Foreskin fibroblast (primary cell): ENCODE measurements at places on chromosomes 7 and 10.

DNA sequence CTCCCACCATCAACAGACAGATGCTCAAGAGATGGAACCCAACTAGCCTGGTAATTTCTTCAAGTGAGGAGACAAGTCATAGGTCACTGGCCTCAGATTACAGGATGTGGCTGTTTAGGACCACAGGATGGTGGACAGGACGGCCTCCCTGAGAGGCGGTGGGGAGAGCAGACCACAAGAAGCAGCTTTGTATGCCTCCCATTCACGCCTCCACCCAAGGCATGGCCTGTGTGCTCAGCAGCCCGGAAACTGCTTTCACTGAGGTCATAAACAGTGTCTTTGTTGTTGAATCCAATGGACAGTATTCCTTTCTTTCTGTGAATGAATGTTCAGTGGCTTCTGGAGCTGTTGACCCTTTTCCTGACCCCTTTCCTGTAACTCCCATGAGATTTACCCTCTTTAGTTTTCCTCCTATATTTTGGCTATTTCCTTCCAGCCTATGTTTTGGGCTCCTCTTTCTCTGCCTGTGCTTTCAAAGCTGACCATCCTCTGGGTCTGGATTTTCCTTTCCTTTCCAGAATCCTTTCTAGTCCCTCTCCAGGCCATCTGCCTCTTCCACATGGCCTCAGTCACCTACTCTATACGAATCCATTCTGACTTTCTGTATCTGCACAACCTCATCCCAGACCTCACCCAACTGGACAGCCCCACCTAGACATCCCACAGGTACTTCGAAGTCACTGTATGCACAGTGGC is 32.4 kb upstream of the INPP5F start:
- no peak for DNase-seq

DNA sequence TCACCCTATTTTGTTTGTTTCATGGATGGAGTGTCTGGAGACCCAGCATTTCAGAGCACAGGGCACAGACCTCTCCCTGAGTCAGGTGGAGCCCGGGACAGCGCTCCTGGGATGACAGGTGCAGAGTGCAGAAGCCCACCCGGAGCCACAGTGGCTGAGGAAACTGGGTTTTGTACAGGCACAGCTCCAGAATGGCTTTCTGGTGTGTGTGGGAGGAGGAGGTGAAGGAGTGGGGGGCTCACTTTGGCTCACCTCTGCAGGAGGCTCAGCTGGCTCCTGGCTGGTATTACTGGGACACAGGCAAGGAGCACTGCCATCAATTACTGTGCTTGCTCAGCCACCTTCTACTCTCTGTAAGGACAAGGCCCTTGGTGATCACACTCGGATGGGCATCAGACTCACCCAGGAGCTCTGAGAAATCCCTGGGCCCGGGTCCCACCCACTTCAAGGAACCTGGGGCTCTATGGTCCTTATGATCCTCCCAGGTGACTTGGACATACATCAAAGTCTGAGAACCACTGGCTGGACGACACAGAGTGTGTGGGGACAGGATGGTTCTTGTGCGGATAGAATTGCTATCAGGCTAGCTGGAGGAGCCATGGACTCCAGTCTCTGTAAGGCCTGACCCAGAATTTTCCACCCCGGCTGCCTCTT is 221.1 kb upstream of the ZNF32 start:
- DNase-seq = no peak

DNA sequence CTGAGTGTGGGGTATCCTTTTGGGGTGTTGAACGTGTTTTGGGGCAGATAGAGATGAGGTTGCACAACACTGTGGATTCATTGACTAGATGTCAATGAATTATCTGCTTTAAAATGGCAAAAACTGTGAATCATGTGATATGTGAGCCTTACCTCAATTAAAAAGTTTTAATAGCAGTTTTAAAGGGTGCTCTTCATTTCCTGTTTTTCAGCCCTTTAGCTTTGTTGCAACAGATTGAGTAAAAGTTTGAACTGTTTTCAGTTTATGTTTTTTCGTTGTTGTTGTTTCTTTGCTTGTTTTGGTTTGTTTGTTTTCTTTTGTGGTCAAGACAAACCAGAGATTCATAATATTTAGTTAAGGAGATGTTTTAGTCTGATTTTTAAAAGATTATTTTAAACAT is 9.4 kb downstream of the TAS2R41 start:
- no peak for DNase-seq

- no peak for DNase-seq
Measured at GRCh38 chr10:43162604-43163003, 24.4 kb downstream of the CSGALNACT2 start.

- DNase-seq = peak; percentile 0
Measured at GRCh38 chr7:148142660-148143248, 447.8 kb upstream of the C7orf33 start.
